Lower leg skin (tissue), 4 donors: ENCODE measurements at places on chromosomes 7 and 10. TPM values are rescaled to one million over a fixed set of nuclear protein-coding genes. Genes with fewer than 3 reads are reported as not detected.
A peak's percentile ranks its signal among the peaks of the same experiment; 100 is the strongest.

DNA sequence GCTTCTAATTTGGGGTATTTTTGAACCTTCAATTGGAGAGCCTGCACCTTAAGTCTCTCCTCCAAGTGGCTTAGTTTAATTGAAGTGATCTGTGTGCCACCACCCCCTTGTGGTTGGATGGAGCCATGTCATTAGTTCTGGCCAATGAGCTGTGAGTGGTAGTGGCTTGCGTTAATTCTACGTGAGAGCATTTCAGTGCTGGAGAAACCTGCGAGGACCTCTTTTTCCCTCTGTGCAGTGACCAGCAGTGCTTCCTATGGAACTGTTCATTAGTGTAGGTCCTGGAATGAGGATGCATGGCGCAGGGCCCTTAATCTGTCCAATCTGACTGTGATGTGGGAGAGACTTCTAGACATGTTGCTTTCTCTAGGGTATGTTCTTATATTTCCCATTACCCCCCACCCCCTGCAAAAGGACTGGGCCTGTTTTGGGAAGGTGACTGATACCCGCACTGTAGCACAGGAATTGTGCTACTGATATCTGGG, 3.8 kb downstream of the HILPDA start:
- peak; percentile 88 for DNase-seq

DNA sequence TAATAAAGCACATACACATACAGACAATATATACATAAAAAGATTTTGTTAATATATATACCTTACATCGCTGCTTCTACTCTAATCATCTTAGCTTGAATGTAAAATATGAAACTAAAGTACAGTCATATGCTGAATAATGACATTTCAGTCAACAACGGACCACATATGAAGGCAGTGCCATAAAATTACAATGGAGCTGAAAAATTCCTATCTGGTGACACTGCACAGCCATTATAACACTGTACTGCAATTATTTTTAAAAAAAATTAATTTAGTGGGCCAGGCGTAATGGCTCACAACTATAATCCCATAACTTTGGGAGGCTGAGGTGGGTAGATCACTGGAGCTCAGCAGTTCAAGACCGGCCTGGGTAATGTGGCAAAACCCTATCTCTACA, 122.3 kb downstream of the JMJD1C start:
- DNase-seq = no peak

Gene CDK1
- 8.4 TPM for total RNA-seq

GRCh38 chr10:16559236-16559773, 37.6 kb upstream of the C1QL3 start:
- DNase-seq = no peak

Gene TMEM176A
- total RNA-seq = 10.2 TPM

DNA sequence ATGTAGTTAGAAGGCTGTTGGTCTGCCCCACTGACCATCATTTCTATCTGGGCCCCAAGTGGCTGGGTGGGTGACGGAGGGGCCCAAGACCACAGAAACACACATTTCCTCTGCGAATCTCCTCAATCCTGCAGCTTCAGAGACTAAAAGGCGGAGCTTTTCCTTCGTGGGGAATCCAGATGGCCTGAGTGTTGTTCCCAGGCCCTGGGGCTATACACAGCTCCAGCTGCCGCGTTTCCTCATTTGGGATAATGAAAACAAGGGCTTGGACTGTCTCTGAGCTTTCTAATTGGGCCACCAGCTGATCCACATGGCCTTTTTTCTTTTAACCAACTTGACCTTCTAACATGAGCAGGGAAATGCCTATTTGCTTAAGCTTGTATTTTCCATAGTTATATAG, 339.9 kb downstream of the CXCL12 start:
- no peak for DNase-seq

Gene ZNF485
- 2.4 TPM for total RNA-seq

DNA sequence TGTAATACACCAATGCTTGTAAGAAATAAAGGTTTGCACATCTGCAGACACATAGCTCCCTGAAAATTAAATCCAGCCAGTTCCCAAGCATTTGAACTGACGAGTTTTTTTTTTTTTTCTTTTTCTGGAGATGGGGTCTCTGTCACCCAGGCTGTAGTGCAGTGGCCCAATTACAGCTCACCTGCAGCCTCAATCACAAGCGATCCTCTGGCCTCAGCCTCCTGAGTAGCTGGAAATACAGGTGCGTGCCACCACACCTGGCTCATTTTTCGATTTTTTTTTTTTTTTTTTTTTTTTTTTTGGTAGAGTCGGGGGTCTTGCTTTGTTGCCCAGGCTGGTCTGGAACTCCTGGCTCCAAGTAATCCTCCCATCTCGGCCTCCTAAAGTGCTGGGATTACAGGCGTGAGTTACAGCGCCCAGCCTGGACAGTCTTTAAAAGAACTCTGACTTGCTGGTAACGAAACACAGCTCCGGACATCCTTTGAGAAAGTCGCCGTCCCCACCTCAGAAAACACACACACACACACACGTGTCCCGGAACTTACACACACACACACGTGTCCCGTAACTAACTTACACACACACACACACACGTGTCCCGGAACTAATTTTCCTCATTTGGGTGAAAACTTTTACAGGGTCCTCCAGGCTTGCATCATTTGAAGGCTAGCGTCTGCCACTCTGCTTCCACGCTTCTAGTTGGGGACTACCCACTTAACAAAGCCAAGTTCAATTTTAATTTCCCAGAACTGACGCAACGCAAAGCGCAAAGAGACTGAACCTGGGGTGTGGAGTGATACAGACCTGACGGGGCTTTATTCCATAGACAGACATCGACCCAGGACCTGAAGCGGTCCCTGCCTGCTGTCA, 18.6 kb downstream of the OCM2 start:
- DNase-seq = no peak

Gene IMPDH1
- total RNA-seq = 71.7 TPM

DNA sequence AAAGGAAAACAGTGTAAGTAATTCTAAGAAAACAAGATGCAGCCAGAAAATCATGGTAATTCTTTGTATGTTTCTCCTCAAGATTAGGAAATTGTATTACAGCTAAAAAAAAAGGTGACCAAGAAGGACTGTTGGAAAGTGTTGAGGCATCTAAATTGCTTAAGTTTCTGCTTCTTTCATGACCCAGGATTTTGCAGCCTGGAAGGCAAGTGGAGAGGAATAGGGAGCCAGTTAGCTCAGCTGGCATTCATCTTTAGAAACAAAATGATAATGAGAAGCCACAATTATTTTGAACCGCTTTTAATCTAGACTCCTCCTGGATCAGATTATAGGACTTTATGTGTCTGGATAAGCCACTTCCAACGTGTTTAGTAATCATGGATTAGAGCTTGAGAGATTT, 56.8 kb upstream of the TMEM229A start:
- DNase-seq = no peak

Gene ABCA13
- 0.49 TPM for total RNA-seq
